HT-29 (cell line): ENCODE measurements at places on chromosomes 5 and 9.

GRCh38 chr5:52799358-52799982 lies 11.8 kb downstream of the ITGA1 start:
- no peak for DNase-seq

- DNase-seq, result peak; percentile 59
Measured at GRCh38 chr9:72480921-72481320, 40.5 kb upstream of the TMC1 start.

GRCh38 chr5:69509212-69509611 lies 16.6 kb downstream of the OCLN start:
- no peak for DNase-seq

DNA sequence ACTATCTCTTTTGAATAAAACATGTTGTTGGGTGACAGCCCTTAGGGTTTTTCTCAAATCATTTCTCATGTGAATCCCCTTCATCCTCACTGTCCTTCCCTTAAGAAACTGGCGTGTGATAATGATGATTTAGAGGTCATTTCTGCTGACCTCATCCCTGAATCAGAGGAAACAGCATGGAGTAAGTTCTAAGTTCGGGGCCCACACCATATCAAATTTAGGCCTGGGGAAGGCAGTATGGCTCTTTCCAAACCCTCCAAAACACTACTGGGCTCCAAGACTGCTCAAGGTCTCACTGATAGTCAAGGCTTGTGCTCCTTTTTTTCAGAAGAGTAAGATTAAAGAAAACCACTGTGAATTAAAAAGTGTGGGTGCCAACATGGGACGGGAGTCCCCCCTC lies 872 bp upstream of the SMIM3 start:
- no peak for DNase-seq

DNA sequence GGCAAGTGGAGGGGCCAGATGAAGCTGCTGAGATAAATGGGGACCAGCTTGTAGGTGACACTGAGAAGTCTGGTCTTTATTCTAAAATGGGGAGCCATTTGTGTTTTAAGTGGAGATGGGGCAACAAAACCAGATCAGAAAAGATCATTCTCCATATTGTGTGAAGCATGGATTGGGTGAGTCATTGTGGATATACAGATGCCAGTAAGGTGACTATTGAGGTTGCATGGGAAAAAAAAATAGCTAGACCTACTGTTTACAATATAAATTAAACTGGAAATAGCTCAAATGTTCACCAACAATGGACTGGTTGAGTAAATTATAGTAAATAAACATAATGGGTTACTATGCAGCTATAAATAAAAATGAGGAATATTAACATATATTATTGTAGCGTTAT lies 5.4 kb upstream of the MAP1B start:
- no peak for DNase-seq

- DNase-seq, result peak; percentile 75
Measured at GRCh38 chr9:128724744-128725211, 851 bp upstream of the ZDHHC12 start.

DNA sequence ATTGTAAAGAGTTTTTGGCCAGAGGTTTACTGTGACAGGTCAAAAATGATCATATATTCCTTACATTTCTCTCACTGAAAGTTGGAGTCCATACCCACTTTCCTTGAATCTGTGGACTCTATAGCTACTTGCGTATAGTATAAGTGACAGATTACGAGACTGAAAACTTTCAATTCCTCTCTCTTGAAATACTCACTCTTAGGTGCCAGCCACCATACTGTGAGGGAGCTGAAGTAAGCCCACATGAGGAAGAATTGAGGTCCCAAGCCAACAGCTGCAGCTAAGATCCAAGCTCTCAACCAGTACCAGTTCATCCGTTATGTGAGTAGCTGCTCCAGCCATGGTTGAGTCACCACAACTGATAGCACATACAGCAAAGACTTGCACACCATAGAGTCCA lies 128.1 kb upstream of the FAM174A start:
- DNase-seq, result no peak

GRCh38 chr9:95561913-95562312 lies 45.1 kb upstream of the PTCH1 start:
- no peak for DNase-seq

DNA sequence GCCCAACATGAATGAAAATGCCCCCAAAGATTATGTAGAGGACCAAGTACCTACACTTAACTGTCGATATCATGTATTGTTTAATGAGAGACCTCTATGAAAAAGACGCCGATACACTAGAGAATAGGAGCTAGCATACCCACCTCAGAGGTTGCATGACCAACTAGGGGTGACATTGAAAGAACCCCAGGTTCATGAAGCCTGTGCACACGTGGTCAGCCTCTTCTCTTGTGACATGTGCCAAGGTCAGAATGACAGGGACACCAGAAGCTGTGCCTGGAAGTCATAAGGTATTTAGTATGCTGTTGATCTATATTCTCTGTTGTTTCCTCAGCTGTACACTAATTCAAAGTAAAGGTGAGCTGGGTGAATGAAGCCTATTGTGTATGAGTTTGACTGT lies 1594.1 kb downstream of the EFNA5 start:
- no peak for DNase-seq

GRCh38 chr5:163503106-163504078 lies 2.0 kb upstream of the MAT2B start:
- peak; percentile 64 for DNase-seq

- DNase-seq, result no peak
Measured at GRCh38 chr9:37283730-37284325, 138.7 kb upstream of the GRHPR start.

- DNase-seq, result no peak
Measured at GRCh38 chr5:74667396-74667795, 17.6 kb upstream of the HEXB start.

- DNase-seq, result no peak
Measured at GRCh38 chr9:26324786-26325443, 567.7 kb downstream of the CAAP1 start.

DNA sequence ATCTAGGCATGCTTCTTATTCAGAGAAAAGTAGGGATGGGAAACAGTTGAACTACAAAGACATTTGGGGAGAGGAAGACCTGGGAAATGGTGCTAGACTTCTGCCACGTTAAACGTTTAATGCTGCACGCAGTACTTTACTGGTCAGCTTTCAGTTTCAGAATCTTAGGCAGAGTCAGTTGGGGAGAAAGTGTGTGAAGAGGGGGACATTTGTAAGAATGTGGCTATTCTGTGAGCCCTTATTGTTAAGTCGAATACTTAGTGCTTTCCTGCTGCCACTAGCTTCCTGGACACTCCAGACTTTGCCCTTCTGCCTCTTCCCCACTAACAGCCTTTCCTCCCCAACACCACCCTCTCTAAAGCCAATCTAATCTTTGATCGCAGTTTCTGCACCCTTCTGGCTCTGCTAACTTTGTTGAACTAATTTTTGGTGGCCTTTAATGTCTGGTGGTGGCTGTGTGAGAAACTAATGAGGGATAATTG lies 6.1 kb downstream of the CYSTM1 start:
- peak; percentile 64 for DNase-seq

DNA sequence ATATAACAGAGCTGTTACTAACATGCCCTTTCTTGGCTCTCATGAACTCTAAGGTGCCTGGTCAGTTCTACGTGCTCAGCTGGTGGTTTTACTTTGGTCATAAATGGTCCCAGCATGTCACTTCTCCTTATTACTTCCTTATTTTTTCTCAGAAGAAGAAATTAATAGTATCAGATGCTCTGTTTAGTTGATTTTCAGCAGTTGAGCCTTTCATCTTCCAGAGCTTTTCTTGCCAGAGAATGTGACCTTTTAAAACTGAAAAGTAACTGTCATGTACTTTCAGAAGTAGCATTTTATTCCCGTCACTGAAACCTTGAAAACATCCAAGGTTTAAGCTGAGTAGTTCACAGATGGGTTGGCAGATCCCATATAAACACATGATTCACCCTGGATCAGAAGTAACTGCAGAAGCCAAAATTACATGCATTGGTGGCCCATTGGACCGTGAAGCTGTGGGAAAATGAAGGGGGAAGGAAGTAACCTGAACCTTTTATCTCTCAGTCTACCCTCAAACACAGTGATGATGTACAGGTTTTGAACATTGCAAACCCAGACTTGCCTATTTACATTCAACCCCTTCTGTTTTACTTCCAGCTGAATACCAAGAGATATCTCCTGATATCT lies 50.5 kb downstream of the HACD4 start:
- DNase-seq, result no peak

DNA sequence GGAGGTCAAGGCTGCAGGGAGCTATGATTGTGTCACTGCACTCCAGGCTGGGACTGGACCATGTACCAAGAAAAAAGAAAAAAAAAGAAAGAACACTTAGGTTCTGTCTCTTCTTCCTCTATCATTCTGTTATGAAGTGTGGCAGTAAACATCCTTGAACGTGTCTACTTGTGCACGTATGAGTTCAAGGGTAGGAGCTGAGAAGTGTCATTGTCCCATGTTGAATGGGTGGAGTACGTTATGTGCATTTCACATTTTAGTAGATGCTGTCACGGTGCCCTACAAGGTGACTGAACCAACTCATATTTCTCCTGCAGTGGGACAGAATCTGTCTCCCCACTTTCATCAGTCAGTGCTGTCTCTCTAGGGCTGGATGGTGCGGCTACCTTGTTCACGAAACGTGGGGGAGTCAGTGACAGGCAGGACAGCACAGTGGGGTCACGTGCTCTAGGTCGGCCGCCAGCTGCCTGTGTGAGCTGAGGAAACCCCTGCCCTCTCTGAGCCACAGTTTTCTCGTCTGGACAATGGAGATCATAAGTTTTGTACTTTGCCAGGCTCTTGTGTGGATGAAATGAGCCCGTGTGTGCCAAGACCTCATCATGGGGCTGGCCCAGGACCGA lies 47.2 kb downstream of the GTF3C4 start:
- DNase-seq, result no peak

DNA sequence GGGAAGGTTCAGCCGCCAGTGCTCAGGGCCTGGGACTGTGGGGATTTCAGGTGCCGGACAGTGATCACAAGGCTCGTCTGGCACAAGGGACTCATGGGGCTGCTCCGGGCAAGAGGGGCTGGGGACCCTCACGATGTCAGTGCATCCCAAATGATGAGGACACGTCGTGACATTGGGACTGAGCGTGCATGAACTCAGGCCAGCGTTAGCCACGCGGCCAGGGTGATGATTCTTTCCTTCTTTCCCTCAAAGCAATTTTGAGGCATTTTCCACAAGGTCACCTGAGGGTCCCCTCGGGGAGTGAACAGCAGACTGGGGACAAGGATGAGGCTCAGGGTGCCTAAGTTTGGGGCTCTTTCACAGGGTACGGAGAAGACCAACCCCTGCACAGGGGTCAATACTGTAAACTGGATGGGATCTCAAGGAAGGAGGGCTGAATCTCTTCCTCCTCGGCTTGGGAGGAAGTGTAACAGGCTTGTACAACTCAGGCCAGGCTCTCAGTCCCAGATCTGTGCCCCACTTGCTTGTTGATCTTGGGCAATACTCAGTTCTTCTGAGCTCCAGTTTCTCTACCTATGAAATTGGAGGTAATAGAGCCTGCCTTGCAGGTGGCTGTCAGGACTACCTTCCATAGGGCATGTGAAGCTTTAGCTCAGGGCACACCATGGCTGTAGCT lies 78.5 kb downstream of the PRRT1B start:
- no peak for DNase-seq

DNA sequence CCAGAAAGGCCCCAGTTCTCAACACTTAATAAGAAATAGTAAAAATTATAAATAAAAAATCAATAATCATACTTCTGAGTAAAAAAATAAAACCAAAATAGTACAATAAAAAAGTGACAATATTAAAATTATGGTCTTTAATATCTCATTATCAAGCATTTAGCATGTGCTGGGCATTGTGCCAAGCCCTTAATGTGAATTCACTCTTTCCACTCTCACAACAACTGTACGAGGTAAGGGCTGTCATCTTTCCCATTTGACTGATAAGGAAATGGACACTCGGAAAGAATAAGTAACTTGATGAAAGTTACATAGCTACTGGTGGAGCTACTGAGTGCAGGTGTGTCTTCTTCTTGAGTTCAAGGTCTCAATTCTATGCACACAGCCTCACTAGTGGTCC lies 43.6 kb downstream of the SEC61B start:
- DNase-seq, result no peak

- no peak for DNase-seq
Measured at GRCh38 chr5:53407373-53407772, 73.1 kb upstream of the FST start.

GRCh38 chr9:114919611-114920010 lies 10.8 kb downstream of the TNFSF8 start:
- DNase-seq, result no peak

GRCh38 chr9:120431268-120431667 lies 148.7 kb downstream of the CDK5RAP2 start:
- DNase-seq, result no peak

DNA sequence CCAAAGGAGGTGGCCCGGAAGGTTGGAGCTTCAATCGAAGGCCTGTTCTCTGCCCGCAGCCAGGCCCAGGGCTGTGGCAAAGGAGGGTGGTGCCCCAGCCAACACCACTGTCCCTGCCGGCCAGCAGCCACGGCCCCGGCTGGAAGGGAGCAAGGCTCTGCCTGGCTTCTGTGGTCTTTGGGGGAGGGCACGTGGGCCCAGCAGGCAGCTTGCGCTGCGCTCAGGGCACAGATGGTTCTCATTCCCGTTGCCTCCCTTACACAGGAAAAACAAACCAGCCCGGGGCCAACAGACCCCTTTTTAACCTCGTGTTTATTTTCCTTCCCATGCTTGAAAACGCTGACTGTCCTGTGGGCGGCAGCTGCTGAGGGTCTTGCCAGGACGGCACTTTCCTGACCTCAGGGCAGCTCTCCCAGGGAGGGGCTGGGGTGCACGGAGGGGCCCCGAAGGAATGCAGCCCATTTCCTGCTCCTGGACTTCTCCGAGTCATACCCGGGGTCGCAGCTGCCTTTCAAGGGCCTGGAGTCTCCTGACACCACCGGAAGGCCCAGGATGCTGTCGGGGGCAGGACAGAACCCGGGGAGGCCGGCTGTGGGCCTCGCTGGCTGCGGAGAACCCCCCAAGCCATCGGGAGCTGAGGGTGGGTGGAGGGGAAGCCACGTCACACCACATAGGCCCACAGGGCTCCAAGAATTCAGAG lies 1.1 kb upstream of the GPSM1 start:
- DNase-seq, result no peak

- peak; percentile 66 for DNase-seq
Measured at GRCh38 chr9:79129865-79130480, 441.8 kb upstream of the TLE4 start.

DNA sequence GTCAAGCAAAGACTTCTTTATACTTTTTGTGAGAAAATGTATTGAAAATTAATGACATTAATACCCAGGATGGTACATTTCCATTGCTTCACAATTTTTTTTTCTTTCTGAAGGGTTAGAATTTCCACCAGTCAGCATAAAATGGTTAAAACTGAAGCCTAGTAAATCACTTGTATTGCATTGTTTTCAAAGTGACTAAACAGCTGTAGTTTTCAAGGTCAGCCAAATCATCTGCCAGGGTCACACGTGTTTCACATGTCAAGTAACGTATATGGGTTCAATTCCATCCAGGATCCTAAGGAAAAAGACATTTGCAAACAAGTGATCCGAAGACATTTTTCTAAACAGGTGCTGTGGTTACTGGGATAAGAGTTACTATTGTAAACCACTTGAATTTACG lies 574.2 kb downstream of the RAB3C start:
- no peak for DNase-seq

GRCh38 chr5:172602783-172603231 lies 38.3 kb upstream of the NEURL1B start:
- no peak for DNase-seq

- no peak for DNase-seq
Measured at GRCh38 chr5:39523821-39524220, 99.0 kb upstream of the DAB2 start.

GRCh38 chr9:101618698-101619097 lies 23.9 kb upstream of the PPP3R2 start:
- no peak for DNase-seq

- no peak for DNase-seq
Measured at GRCh38 chr9:85453850-85454249, 287.9 kb downstream of the AGTPBP1 start.

GRCh38 chr9:133135146-133135745 lies 14.2 kb upstream of the RALGDS start:
- peak; percentile 87 for DNase-seq
